ENCODE measurements at places on chromosomes 2 and 18.
A peak's percentile ranks its signal among the peaks of the same experiment; 100 is the strongest.

- peak; percentile 58 for DNase-seq
- H3K27ac ChIP-seq: no peak overlapping the region
- peaks cover 48% of the 10 kb centered on the region for H3K4me1 ChIP-seq
- no peaks in the 10 kb centered on the region for H3K36me3 ChIP-seq
- no peaks in the 10 kb centered on the region for H3K27me3 ChIP-seq
Measured at GRCh38 chr2:42238644-42239288, 69.6 kb downstream of the EML4 start.

GRCh38 chr18:45957100-45957499, 10.0 kb downstream of the EPG5 start:
- no peak overlapping the region for H3K27ac ChIP-seq
- H3K36me3 ChIP-seq: peaks cover 41% of the 10 kb centered on the region
- H3K4me3 ChIP-seq: no peak overlapping the region
- H3K4me1 ChIP-seq: peaks cover 21% of the 10 kb centered on the region
- DNase-seq: no peak

DNA sequence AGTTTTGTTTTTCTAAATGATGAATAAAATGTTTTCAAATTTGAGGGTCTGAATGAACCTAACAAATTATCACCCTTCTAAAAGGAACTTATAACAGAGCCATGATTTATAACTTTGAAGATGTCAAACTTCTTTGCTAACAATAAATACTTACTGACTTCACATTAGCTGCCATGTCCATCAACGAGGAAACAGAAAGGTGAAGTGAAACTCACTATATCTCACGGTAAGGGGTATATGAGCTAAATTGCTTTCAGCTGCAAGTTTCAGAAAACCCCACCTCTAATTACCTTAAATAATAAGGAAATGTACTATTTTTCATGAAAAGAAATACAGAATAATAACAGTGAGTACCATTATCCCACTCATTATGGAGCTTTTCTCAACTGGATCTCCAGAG, 350.8 kb upstream of the NT5C1B start:
- no peaks in the 10 kb centered on the region for H3K36me3 ChIP-seq
- no peak for DNase-seq
- H3K27ac ChIP-seq: no peak overlapping the region
- no peak overlapping the region for H3K4me3 ChIP-seq
- H3K27me3 ChIP-seq: no peaks in the 10 kb centered on the region
- no peaks in the 10 kb centered on the region for H3K4me1 ChIP-seq

GRCh38 chr18:73551211-73551610, 596.4 kb downstream of the FBXO15 start:
- DNase-seq: no peak
- H3K4me1 ChIP-seq: no peaks in the 10 kb centered on the region
- no peak overlapping the region for H3K4me3 ChIP-seq
- no peak overlapping the region for H3K27ac ChIP-seq
- H3K36me3 ChIP-seq: no peaks in the 10 kb centered on the region
- no peaks in the 10 kb centered on the region for H3K27me3 ChIP-seq

- no peaks in the 10 kb centered on the region for H3K36me3 ChIP-seq
- no peaks in the 10 kb centered on the region for H3K27me3 ChIP-seq
- DNase-seq: no peak
- no peak overlapping the region for H3K4me3 ChIP-seq
Measured at GRCh38 chr2:221549143-221549542, 23.0 kb downstream of the EPHA4 start.

DNA sequence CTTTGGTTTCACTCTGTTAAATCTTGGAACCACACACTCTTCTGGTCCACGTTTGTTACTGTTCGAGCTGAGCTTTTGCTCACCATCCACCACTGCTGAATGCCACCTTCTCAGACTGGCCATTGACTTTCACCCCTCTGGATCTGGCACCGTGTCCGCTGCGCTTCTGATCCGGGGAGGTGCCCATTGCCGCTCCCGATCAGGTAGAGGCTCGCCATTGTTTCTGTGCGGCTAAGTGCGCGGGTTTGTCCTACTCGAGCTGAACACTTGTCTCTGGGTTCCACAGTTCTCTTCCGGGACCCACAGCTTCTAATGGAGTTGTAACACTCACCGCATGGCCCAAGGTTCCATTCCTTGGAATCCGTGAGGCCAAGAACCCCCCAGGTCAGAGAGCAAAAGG, 72.8 kb downstream of the LCLAT1 start:
- no peak for DNase-seq
- H3K4me1 ChIP-seq: peaks cover 5% of the 10 kb centered on the region
- H3K4me3 ChIP-seq: no peak overlapping the region
- H3K27ac ChIP-seq: no peak overlapping the region

- no peaks in the 10 kb centered on the region for H3K27me3 ChIP-seq
- no peaks in the 10 kb centered on the region for H3K36me3 ChIP-seq
- DNase-seq: no peak
- H3K4me1 ChIP-seq: no peaks in the 10 kb centered on the region
- no peak overlapping the region for H3K27ac ChIP-seq
- no peak overlapping the region for H3K4me3 ChIP-seq
Measured at GRCh38 chr2:150141226-150142001, 346.1 kb downstream of the RND3 start.

- no peaks in the 10 kb centered on the region for H3K27me3 ChIP-seq
- peak overlapping the region; percentile 49 for H3K4me3 ChIP-seq
- H3K36me3 ChIP-seq: no peaks in the 10 kb centered on the region
- H3K27ac ChIP-seq: peak overlapping the region; percentile 77
- DNase-seq: no peak
Measured at GRCh38 chr2:159515441-159515840, 100.9 kb downstream of the BAZ2B start.

DNA sequence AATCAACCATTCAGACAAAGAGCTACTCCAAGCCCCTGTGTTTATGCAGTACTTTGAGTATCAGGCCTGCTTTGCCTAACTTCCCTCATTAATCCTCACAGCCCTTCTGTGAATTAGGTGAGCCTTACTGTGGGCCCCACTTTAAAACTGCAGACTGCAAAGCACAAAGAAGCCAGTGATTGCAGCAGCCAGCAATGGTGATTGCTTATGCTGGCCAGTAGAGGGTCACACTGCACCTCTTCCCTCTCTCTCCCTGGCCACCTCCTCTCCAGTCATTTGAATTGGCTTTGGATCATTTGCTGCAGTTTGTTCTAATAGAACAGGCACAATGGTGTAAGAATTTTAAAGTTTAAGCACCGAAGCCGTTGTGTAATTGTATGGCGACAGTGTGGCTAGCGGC, 229.9 kb downstream of the AGPS start:
- no peaks in the 10 kb centered on the region for H3K36me3 ChIP-seq
- peaks cover 7% of the 10 kb centered on the region for H3K27me3 ChIP-seq
- H3K4me3 ChIP-seq: no peak overlapping the region
- peaks cover 10% of the 10 kb centered on the region for H3K4me1 ChIP-seq
- no peak overlapping the region for H3K27ac ChIP-seq
- DNase-seq: no peak

- no peak for DNase-seq
- H3K4me3 ChIP-seq: no peak overlapping the region
- H3K27me3 ChIP-seq: no peaks in the 10 kb centered on the region
- H3K4me1 ChIP-seq: no peaks in the 10 kb centered on the region
- peaks cover 3% of the 10 kb centered on the region for H3K36me3 ChIP-seq
- H3K27ac ChIP-seq: no peak overlapping the region
Measured at GRCh38 chr2:74304332-74305148, 38.7 kb downstream of the SLC4A5 start.

DNA sequence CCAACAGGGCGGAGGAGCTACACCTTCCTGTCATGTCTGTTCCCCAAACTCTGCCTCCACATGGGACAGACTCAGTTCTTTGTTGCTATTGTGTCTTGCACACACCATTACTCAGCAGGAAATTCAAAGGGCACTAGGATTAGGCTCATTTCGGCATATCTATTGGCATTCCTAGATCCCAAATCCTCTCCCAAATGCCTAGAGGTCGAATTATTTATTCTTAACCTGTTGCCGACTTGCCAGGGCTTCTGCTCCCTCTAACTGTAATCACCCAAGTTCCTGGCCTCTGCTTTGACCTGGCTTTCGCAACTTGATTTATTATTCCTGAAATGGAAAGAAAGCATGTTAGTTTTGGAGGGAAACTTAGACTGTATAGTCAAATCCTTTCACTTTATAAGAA, 67.8 kb upstream of the ST6GAL2 start:
- H3K27ac ChIP-seq: no peak overlapping the region
- H3K27me3 ChIP-seq: no peaks in the 10 kb centered on the region
- no peak for DNase-seq
- H3K4me3 ChIP-seq: no peak overlapping the region
- no peaks in the 10 kb centered on the region for H3K4me1 ChIP-seq

- no peaks in the 10 kb centered on the region for H3K27me3 ChIP-seq
- H3K27ac ChIP-seq: peak within 1 kb of the TSS; percentile 90
- peaks cover 46% of the 10 kb centered on the region for H3K4me1 ChIP-seq
- peak; percentile 56 for DNase-seq
- peak within 1 kb of the TSS; percentile 92 for H3K4me3 ChIP-seq
- H3K36me3 ChIP-seq: no peaks in the 10 kb centered on the region
Measured at GRCh38 chr2:105744909-105745853, at the start of gene NCK2. Gene NCK2, plus strand, starts transcription at chr2:105744912. Its CDS starts 110,152 bp downstream, at chr2:105855064.

GRCh38 chr2:237623428-237624403, 3.7 kb upstream of the LRRFIP1 start:
- H3K36me3 ChIP-seq: no peaks in the 10 kb centered on the region
- H3K27me3 ChIP-seq: no peaks in the 10 kb centered on the region
- no peak overlapping the region for H3K4me3 ChIP-seq
- DNase-seq: no peak

DNA sequence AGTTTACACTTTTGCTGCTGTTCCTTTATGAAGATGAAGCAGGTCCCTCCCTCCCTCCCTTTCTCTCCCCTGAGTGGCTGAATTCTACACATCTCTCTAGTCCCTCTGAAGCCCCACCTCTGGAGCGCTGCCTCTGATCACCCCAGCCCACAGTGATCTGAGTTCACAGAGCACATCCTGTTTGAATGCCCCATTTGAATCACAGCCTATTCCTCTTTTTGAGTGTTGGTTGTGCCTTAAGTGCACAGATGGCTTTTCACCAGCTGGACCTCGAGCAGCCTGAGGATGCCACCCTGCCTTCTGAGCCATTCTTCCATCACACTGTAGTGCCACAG, 87.1 kb downstream of the ITGB1BP1 start:
- no peaks in the 10 kb centered on the region for H3K27me3 ChIP-seq
- no peak overlapping the region for H3K27ac ChIP-seq
- peaks cover 6% of the 10 kb centered on the region for H3K36me3 ChIP-seq
- no peak overlapping the region for H3K4me3 ChIP-seq

- no peaks in the 10 kb centered on the region for H3K27me3 ChIP-seq
- no peak overlapping the region for H3K27ac ChIP-seq
- no peaks in the 10 kb centered on the region for H3K36me3 ChIP-seq
- no peak overlapping the region for H3K4me3 ChIP-seq
- H3K4me1 ChIP-seq: no peaks in the 10 kb centered on the region
Measured at GRCh38 chr18:50447952-50448351, 73.1 kb downstream of the SKA1 start.

- no peak for DNase-seq
- no peak overlapping the region for H3K27ac ChIP-seq
- H3K36me3 ChIP-seq: no peaks in the 10 kb centered on the region
- no peak overlapping the region for H3K4me3 ChIP-seq
- no peaks in the 10 kb centered on the region for H3K4me1 ChIP-seq
Measured at GRCh38 chr2:103435010-103435409, 673.2 kb downstream of the TMEM182 start.

DNA sequence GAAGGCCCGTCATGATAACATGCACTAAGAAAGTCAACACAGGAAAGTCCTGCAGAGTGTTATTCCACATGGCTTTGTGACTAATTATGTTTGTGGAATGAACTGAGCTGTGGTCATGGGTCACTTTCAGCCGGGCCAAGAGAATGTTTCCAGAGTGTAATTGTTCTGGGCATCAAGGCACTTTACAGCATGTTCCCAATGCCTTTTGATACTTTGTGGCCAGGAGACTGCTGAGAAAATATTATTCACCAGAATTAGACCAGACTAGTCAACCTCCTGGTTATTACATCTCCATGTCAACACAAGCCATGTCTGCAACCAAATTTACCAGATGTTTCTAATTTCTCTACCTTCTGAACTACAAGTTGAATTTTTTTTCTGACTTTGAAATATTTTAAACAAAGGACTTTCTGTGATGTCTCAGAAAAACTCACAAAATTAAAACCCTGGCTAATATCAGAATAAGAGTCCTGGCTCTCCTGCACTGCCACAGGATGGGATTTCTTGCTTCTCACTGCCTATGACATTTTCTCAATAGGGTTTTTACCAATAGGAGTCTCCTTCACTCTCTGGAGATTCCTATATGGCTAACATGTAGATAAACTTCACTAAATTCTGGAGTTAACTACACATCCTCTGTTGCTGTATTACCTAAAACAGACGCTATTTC, 90.6 kb upstream of the WDR75 start:
- peaks cover 7% of the 10 kb centered on the region for H3K4me1 ChIP-seq
- no peaks in the 10 kb centered on the region for H3K27me3 ChIP-seq
- no peak overlapping the region for H3K4me3 ChIP-seq
- H3K36me3 ChIP-seq: no peaks in the 10 kb centered on the region

DNA sequence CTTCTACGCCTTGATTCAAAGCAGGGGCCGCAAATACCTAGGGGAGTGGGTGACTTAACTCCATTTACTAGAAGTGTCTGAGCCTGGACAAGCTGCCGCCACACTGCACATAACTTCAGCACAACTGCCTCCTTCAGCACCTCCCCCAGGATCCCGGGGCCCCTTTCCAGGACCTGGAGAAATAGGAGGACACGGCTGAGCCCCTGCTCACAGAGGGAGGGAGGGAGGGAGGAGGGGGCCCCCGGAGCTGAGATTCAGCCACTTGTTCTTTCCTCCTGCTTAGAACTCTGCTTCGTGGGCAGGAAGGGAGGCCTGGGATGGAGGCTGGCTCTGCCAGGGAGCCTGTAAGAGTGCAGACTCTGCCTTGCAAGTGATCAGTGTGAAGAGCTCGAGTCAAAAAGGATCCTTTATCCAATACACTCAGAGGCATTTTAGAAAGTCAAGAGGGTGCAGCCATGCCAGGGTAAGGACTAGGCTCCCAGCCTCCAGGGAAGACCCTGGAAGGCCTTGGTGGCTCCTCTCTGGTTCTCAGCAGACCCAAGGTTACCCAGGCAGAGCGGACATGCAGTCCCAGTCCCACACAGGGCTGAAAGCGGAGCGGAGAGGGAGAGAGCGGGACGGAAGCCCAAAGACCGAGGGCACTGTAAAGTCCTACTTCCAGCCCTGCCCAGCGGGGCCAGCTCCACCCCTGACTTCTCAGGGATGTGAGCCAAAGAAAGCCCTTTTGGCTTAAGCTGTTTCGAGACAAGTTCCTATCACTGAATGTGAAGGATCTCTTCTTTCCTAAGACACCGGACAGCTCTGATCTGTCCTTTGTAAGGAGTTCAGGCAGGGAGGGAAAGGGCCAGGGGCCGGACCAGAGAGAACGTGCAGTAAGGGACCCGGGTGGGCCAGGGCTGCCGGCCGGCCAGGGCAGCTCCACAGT, 8.6 kb upstream of the ARMC9 start:
- H3K4me3 ChIP-seq: peak overlapping the region; percentile 50
- H3K27ac ChIP-seq: peak overlapping the region; percentile 90
- H3K4me1 ChIP-seq: peaks cover 50% of the 10 kb centered on the region
- DNase-seq: peak; percentile 69
- no peaks in the 10 kb centered on the region for H3K27me3 ChIP-seq
